Activated T-helper 2 cell treated with anti-CD3 and anti-CD28 coated beads, Interferon-gamma antibody, Interleukin-2, Interleukin-4, amounts not matched to agents 10 μg/mL and 5 μg/mL and 100 μg/mL, durations not matched to agents 14 hours and 24 hours and 36 hours (primary cell): ENCODE measurements at places on chromosomes 2 and 18. TPM values are rescaled to one million over a fixed set of nuclear protein-coding genes. Genes with fewer than 3 reads are reported as not detected.
A peak's percentile ranks its signal among the peaks of the same experiment; 100 is the strongest.

GRCh38 chr2:164065038-164065437 is 329.2 kb upstream of the FIGN start:
- H3K4me3 ChIP-seq: no peak overlapping the region
- H3K4me1 ChIP-seq: no peaks in the 10 kb centered on the region
- no peaks in the 10 kb centered on the region for H3K27me3 ChIP-seq
- no peaks in the 10 kb centered on the region for H3K36me3 ChIP-seq

The TBC1D8 gene
- 0.87 and 1.3 TPM in 2 replicates for total RNA-seq

The SLC23A3 gene
- total RNA-seq: 1.3 and 1.9 TPM in 2 replicates

- no peaks in the 10 kb centered on the region for H3K27me3 ChIP-seq
- DNase-seq: no peak
- H3K4me3 ChIP-seq: no peak overlapping the region
- H3K27ac ChIP-seq: no peak overlapping the region
Measured at GRCh38 chr2:166042768-166043390, 84.9 kb downstream of the SCN1A start.

The AFG3L2 gene
- total RNA-seq: 61.8 and 65.1 TPM in 2 replicates

DNA sequence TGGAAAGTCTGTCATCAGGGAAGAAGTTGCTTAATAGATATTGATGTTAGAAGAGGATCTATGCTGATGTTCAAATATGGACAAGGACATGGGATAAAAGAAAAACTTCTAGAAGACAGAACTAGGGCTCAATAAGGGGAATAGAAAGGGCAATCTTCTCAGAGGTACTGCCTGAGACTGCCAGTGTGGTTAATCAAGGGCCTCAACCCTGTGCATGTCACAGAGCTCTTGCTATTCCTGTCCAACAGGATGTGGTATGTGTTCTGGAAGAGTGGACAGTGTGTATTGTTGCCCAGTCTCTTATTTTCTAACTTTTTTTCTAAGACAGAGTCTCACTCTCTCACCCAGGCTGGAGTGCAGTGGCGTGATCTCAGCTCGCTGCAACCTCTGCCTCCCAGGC is 27.8 kb upstream of the RNF125 start:
- peaks cover 2% of the 10 kb centered on the region for H3K4me1 ChIP-seq
- no peaks in the 10 kb centered on the region for H3K36me3 ChIP-seq
- no peak overlapping the region for H3K27ac ChIP-seq
- no peak for DNase-seq

The PAIP2B gene
- 0.84 and 0.94 TPM in 2 replicates for total RNA-seq

DNA sequence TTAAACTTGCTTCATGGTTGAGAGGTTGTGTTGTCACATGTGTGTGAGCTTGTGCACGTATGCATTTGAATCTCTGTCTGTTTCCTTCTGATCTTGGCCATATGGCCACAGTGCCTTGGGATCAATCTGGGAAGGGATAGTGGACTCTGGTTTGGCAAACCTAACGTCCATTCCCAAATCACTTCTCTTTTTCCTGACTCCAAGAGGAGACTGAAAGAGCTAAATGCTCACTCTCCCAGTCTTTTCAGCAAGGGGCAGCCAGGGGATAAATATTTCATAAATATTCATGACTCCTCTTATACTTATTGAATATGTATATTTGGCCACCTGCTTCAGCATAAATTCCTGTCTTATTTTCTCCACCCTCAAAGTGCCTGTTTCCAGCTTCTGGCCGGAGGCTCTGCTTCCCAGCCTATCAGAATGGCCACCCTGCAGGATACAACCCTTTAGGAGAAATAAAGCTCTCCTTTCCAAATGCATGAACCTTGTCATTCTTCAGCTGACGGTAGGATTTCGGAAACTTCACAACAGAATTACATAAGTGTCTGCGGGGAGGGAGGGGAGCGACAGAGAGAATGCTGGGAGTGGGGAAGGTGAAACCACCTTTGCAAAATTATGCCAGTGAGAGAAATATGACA is 112.2 kb upstream of the COPS8 start:
- H3K27ac ChIP-seq: no peak overlapping the region
- H3K4me3 ChIP-seq: no peak overlapping the region
- H3K27me3 ChIP-seq: peaks cover 23% of the 10 kb centered on the region
- DNase-seq: no peak
- H3K4me1 ChIP-seq: peaks cover 21% of the 10 kb centered on the region
- no peaks in the 10 kb centered on the region for H3K36me3 ChIP-seq

DNA sequence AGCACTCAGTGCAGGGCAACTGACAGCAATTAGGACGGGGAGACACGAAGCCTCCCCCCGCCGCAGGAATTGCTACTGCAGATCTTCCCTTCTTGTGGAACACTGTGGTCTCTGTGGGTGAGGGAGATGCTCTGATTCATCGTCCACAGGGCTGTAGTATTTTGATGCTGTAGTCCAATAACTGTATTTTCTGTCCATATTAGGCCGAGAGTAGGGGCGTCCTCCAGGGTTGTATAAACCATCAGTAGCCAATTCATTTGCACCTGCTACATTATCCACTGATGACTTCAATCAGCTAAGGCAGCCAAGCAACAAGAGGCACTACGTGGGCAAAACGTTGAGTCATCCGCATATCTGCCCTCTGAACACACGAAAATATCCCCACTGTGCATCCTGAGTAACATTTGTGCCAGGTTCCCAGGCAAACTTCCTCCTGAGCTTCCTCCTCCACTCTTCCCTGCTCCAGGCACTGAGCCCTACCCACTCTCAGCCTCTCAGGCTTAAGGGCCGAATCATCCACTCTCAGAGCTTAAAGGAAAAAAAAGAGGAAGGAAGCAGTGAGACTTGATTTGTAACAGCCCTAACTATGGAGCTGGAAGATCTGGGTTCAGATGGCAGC is 62.1 kb downstream of the LBH start:
- no peak overlapping the region for H3K4me3 ChIP-seq
- no peaks in the 10 kb centered on the region for H3K36me3 ChIP-seq
- H3K27ac ChIP-seq: peak overlapping the region; percentile 31
- H3K4me1 ChIP-seq: peaks cover 22% of the 10 kb centered on the region

DNA sequence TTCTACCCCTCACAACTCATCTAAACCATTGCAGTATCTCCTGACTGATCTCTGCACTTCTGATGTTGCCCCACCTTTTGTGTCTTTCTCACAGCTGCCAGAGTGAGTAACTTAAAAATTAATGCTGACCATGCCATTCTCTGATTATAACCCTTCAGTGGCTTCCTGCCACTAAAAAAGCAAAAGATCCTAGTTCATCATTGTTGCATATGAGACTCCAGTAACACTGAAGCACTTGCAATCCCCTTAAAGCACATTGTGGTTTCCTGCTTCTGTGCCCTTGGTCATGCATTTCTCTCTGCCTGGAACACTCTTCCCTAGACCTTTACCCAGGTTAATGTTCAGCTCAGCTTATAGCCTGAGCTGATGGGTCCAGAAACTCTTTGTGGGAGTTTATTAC is 95.1 kb upstream of the WDSUB1 start:
- H3K4me1 ChIP-seq: no peaks in the 10 kb centered on the region
- no peak for DNase-seq
- H3K36me3 ChIP-seq: no peaks in the 10 kb centered on the region

The PPIL3 gene
- 55.4 and 57.8 TPM in 2 replicates for total RNA-seq

- H3K27ac ChIP-seq: no peak overlapping the region
- H3K4me1 ChIP-seq: peaks cover 44% of the 10 kb centered on the region
- H3K27me3 ChIP-seq: no peaks in the 10 kb centered on the region
- DNase-seq: no peak
- H3K4me3 ChIP-seq: no peak overlapping the region
- H3K36me3 ChIP-seq: peaks cover 27% of the 10 kb centered on the region
Measured at GRCh38 chr18:46226461-46226860, 122.3 kb downstream of the HAUS1 start.

DNA sequence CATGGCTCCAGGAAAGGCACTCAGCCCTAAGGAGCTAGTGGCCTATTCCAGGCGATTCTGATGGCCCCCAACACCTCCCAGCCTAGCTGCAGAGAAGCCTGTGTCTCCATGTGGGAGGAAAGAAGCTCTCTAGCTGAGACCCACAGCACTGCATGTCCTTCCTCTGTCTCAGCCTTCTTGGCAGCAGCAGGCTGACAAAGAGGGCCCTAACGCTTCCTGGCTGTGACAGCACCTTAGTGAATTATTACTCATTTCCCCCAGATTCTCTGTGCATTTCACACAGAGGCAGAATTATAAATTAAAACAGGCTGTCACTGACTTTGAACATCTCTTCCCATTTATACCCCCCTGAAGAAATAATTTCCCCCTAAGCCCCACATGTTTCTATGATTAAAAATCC is 206.8 kb downstream of the CLIP4 start:
- H3K36me3 ChIP-seq: no peaks in the 10 kb centered on the region
- DNase-seq: no peak
- peaks cover 22% of the 10 kb centered on the region for H3K4me1 ChIP-seq
- H3K4me3 ChIP-seq: no peak overlapping the region

DNA sequence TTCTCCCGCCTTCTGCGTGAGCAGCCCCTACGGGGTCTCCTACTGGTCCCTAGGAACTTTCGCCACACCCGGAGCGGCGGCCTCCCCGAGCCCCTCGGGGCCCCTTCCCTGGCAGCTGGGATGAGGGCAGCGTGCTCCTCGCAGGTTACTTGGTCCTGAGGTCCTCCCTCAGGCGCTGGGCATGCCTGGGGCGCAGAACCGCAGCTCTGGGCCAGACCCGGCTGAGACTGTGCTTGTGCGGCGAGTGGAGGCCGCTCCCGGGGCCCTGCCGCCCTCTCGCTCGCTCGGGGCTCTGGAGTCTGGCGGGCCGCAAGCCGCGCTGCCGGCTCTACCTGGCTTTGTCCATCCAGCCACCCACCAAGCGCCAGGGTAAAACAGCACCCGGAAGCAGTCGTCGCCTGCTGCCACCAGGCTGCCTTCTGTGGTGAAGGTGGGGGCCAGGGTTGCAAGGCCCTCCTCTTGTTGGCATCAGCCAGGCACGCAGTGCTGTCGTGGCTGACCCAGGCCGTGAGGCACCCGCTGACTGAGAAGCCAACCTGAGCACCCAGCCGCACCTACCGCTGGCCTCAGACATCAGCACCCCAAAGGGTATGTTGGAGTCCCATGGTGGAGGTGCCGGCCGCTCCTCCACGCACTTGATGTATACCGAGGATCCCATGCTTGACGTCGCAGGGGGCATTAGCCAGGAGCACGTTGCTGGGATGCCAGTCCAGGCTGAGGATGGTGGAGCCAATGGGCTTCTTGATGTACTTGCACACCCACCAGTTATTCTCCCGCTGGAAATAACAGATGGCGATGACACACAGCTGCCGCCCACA is 46.1 kb upstream of the PTH2R start:
- peaks cover 29% of the 10 kb centered on the region for H3K36me3 ChIP-seq
- H3K27me3 ChIP-seq: peaks cover 4% of the 10 kb centered on the region
- no peak for DNase-seq
- H3K27ac ChIP-seq: no peak overlapping the region
- peaks cover 18% of the 10 kb centered on the region for H3K4me1 ChIP-seq

GRCh38 chr2:239918749-239919148 is 106.4 kb downstream of the NDUFA10 start:
- no peaks in the 10 kb centered on the region for H3K27me3 ChIP-seq
- no peak overlapping the region for H3K4me3 ChIP-seq
- peaks cover 3% of the 10 kb centered on the region for H3K4me1 ChIP-seq
- no peak for DNase-seq
- H3K27ac ChIP-seq: no peak overlapping the region

The GPR55 gene
- total RNA-seq: 0.57 and 0.78 TPM in 2 replicates

The DPP10 gene
- total RNA-seq: not detected in 2 replicates

DNA sequence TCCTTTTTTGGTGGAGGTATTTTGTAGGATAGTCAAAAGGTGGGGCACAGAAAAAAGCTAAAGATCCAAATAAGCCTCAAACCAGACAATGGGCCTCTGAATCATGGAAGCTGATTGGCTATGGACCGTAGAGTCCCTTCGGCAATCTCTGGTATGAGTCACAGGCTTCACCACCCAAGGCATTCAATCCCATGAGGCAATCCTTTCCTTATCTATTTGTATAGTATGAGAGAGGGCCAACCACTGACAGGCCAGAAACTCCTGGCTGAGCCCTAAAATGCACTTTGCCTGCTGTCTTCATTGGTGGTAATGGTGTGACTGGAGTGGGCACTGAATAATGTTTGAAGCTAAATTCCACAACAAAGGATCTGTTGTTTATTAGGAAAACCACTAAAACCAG is 38.7 kb upstream of the MEX3C start:
- H3K4me3 ChIP-seq: no peak overlapping the region
- no peaks in the 10 kb centered on the region for H3K36me3 ChIP-seq
- peaks cover 22% of the 10 kb centered on the region for H3K4me1 ChIP-seq
- no peaks in the 10 kb centered on the region for H3K27me3 ChIP-seq
- peak overlapping the region; percentile 67 for H3K27ac ChIP-seq
- no peak for DNase-seq

DNA sequence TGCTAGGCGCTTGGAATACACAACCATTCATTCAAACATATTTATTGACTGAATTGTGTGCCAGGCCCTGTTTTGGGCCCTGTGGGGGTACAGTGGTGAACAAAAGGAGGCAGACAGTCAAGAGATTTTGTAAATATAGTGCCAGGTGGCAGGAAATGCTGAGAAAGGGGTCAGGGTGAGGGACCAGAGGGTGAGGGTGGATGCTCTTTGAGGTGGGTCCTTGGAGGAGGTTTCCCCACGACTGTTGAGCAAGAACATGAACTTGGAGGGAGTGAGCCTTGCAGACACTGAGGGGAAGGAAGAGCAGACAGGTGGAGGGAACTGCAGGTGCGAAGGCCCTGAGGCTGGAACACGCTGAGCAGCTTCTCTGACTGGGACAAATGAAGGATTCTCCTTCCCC is 40.7 kb downstream of the ODC1 start:
- H3K4me3 ChIP-seq: peak overlapping the region; percentile 76
- no peaks in the 10 kb centered on the region for H3K27me3 ChIP-seq
- peak overlapping the region; percentile 95 for H3K27ac ChIP-seq
- peaks cover 50% of the 10 kb centered on the region for H3K4me1 ChIP-seq

The PELI1 gene
- total RNA-seq: 21.6 and 25.1 TPM in 2 replicates

GRCh38 chr2:1603521-1603920 is 140.8 kb downstream of the PXDN start:
- no peak for DNase-seq
- no peaks in the 10 kb centered on the region for H3K36me3 ChIP-seq
- no peaks in the 10 kb centered on the region for H3K4me1 ChIP-seq
- no peak overlapping the region for H3K27ac ChIP-seq

The POMC gene
- total RNA-seq: 5.8 and 6.7 TPM in 2 replicates

- no peak overlapping the region for H3K27ac ChIP-seq
- no peaks in the 10 kb centered on the region for H3K4me1 ChIP-seq
- no peaks in the 10 kb centered on the region for H3K36me3 ChIP-seq
- no peak overlapping the region for H3K4me3 ChIP-seq
Measured at GRCh38 chr2:44470151-44470550, 108.4 kb downstream of the CAMKMT start.

The DAW1 gene
- not detected in 2 replicates for total RNA-seq

DNA sequence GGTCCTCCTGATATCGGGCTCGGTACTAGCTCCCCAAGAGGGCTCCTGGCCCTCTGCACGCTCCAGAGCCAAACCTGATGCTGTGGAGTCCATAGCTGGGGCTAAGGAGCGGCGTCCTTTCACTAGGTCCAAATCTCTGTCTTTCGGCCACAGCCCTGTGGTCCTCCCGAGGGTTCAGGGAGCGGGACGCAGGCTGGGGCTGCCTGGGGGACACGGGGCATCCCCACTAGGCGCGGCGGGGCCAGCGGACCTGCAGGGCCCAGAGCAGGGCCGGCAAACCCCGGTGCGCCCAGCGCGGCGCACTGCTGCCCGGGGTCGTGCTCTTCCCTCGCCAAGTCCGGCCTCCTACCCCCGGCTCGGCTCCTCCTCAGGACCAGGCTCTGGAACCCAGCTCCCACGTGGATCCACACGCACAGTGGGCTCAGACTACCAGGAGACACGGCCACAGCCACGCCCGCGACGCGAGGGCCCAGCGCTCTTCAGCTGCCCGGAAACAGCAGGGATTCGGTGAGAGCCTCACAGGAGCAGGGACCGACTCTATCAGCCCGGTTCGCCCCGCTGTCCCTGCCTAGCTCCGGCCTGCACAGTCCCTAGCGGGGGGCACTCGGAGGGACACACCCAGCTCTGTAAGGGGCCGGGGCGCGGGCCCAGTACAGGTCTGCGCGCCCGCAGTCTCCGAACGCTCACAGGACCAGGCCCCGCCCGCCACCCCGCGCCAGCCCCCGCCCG is 593 bp downstream of the ZNF514 start:
- peak overlapping the region; percentile 80 for H3K4me3 ChIP-seq
- no peaks in the 10 kb centered on the region for H3K27me3 ChIP-seq
- no peak for DNase-seq
- H3K4me1 ChIP-seq: peaks cover 8% of the 10 kb centered on the region
